ENCODE measurements at places on chromosomes 12 and 14.

- peak; percentile 17 for DNase-seq
Measured at GRCh38 chr12:2925322-2925995, 33.7 kb upstream of the TEAD4 start.

GRCh38 chr14:88815980-88816379 is 8.5 kb upstream of the TTC8 start:
- DNase-seq, result no peak

DNA sequence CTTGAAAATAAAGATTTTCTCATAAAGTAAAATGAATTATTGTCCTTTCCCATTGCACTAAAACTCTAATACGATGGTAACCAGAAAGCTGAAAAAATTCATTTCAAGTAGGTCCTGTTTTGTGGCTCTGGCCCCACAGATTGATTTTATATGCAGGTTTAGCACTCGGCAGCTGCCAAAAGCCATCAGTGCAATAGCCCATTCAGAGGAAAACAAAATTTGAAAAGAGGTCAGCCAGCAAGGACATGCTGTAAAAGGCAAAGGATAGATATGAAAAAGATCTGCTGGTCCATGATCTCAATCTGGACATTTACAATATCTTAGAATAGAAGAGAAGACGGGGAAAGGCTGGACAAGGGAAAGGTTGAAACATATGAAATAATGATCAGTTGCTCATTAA is 414.8 kb upstream of the NOVA1 start:
- no peak for DNase-seq

- DNase-seq, result no peak
Measured at GRCh38 chr12:107735763-107736162, 25.2 kb downstream of the PRDM4 start.

GRCh38 chr12:50257236-50258166 is 25.8 kb downstream of the LIMA1 start:
- DNase-seq, result peak; percentile 62

DNA sequence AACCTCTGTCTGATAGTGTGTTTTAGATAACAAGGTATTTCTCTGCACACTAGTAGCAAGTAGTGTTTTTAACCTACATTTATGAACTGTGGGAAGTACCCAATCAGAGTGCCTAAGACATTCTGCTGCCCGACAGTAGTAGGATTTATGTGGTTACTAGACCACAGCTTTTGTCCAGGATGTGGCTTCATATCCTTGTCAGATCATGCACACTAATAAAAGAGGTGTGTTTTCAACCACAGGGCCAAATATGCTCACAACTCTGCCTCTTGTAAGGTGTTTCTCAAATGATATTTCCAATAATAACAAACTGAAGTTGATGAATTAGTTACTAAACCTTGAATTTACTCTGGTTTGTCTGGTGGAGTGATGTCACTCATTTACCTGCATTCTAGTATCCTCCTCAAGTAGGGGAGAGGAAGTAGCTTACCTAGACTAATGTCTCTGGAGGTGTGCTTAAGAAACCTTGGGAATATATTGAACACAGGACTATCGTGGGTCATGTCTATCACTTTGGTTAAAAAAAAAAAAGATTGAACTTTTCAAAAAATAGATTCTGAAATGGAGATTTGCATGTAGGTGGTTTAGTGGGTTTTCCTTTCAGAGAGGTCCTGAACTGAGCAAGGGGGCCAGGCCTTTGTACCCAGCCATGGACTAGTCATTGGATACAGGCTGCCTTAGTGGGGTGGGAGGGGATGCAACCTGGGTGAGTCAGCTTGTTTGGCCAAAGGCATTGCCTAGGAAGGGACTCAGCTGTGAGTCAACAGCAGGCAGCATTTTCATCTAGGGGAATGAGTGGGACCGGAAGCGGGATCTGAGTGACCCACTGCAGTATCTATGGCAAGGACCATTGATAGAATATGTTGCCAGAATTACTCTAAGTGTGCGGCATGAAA is 14.1 kb downstream of the FBXW8 start:
- peak; percentile 70 for DNase-seq

- DNase-seq, result no peak
Measured at GRCh38 chr12:48868451-48868850, 2.8 kb upstream of the RND1 start.

- DNase-seq, result no peak
Measured at GRCh38 chr12:125549836-125550235, 484.6 kb downstream of the AACS start.
